Breast epithelium (tissue), 4 donors: ENCODE measurements at places on chromosomes 6 and 20. TPM values are rescaled to one million over a fixed set of nuclear protein-coding genes. Genes with fewer than 3 reads are reported as not detected.

GRCh38 chr6:56040223-56040622 lies 164.8 kb upstream of the BMP5 start:
- DNase-seq = no peak

- DNase-seq = no peak
Observed at GRCh38 chr6:115854866-115855665, 205.6 kb downstream of the FRK start.

- DNase-seq = no peak
Observed at GRCh38 chr6:11522812-11523605, 14.5 kb upstream of the TMEM170B start.

DNA sequence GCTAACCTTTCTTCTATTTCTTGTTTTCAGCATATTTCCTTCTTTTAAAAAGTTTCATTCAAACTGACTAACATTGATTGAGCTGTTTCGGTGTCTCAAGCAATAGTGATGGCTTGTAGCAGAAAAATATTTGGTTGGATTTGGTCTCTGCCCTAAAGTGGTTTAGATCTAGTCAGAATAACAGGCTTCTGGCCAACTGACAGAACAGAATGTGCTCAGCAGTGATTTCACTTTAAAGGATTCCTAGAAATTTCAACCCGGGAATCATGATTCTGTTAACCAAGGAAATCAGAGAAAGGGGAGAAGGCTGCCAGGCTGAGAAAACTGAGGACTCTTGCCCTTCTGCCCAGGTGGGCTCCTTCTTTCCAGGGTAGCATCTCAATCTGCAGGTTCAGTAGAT lies 16.6 kb upstream of the GSTA1 start:
- DNase-seq = no peak

DNA sequence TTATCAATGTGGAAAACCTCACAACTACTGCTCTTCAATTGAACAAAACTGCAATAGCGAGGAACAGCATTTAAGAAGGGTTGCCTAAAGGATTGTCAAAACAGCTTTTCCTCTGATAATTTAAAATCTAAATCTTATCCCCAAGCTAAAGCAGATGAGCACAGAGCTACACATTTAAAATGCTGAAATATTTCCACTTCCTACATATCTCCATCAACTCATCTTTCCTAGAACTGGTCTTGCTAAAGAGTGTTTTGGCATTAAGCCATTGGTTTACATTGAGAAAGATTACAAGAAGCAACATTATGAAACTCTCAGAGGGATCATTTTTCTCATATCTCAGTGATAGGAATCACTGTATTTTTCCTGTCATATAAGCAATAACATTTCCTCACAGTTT lies 3.6 kb downstream of the OR10C1 start:
- no peak for DNase-seq

The RIN2 gene
- total RNA-seq = 82.7 TPM

The TFAP2C gene
- 1.8 TPM for total RNA-seq
